ENCODE measurements at places on chromosomes 3 and 15.

- DNase-seq = peak; percentile 39
Observed at GRCh38 chr3:51955893-51956770, 951 bp downstream of the GPR62 start.

GRCh38 chr3:73694983-73695757 lies 70.4 kb upstream of the PDZRN3 start:
- DNase-seq = no peak

- no peak for DNase-seq
Observed at GRCh38 chr3:171860830-171861535, 17.8 kb downstream of the TMEM212 start.

- no peak for DNase-seq
Observed at GRCh38 chr15:73540161-73540560, 93.0 kb downstream of the NPTN start.

DNA sequence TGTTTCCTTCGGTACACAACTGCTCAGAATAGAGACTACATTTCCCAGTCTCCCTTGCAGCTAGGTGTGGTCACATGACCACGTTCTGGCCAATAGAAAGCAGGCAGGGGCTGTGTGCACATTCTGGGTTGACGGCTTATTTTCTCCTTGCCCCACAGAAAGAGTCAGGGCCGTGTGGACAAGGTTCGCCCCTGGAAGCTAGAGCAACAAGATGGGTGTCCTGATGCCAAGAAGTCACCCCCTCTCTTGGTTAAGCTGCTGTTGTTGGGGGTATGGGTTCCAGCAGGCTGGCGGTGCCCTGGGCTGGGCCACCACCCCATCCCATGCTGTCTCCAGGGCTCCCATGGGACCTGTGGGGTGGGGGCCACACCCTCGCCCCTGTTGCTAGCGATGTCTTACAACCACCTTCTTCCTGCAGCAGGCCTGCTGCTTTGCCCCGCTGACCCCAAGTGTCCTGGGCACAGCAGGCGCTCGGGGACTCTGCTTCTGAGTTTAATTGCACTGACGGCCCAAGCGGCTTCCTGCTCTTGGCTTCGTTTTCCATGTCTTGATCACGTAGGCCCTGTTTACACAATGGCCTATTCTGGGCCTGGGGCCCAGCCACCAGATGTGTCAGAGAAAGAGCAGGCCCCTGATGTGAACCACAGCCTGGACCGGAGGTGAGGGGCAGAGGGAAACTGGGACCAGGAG lies 24.9 kb downstream of the ABTB1 start:
- peak; percentile 91 for DNase-seq

- DNase-seq = no peak
Observed at GRCh38 chr15:93219859-93220420, 130.9 kb upstream of the RGMA start.

DNA sequence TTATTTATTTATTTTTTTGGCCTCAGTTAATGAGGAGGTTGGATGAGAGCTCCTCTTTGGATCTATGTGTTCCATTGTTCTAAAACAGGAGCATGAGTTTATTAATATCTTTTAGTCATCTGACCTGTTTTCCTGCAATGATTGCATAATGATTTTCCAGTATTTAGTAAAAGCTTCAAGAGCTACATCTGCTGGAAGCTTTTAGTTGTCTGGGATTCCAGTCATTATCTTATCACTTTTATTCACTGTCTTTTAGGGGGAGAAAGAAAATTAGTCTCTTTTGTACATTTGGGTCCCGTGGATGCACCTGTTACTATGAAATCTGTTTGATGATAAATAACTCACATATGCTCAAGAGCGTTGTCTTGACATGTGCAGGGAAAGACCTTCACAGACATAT lies 1270.0 kb downstream of the ROBO1 start:
- DNase-seq = peak; percentile 15

- DNase-seq = no peak
Observed at GRCh38 chr3:184620475-184621119, 59.0 kb downstream of the EPHB3 start.

GRCh38 chr3:11310258-11310657 lies 38.1 kb downstream of the ATG7 start:
- no peak for DNase-seq

GRCh38 chr3:87351937-87352336 lies 75.6 kb upstream of the POU1F1 start:
- DNase-seq = no peak

Data from NCI-H1105 (cell line).